ENCODE measurements at places on chromosomes 1 and 21.
A peak's percentile ranks its signal among the peaks of the same experiment; 100 is the strongest.

DNA sequence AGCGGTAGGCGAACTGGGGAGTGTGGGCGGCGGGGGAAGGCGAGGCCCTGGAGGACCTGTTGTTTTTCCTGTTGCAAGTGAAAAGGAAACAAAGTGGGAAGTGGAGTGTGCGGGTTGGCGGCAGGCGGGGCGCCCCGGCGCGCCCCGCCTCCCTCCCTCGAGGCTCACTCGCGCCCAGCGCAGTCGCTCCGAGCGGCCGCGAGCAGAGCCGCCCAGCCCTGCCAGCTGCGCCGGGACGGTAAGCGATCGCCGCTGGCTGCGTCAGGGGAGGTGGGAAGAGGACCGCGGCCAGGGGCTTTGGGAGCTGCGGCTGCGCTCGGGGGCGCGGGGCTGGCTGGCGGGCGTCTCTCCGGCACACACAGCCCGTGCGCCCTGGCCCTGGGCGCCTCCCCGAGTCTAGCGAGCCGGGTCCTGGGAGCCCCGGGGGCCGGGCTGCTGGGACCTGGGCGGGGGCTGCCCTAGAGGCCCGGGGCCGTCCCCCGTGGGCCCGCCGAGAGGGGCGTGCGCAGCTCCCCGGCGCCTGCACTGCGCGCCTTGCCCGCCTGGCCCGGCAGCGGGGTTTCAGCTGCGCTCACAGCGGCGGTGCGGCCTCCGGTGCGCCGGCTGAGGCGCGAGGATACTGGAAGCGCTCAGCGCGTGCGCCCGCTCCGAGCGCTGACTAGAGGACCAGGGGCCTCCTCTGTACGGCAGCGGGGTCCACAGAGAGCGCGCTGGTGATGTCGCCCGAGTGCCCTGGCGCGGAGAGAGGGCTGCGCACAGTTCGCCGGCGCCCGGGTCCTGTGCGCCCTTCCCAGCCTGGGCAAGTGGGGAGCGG lies at the start of gene PIK3CD:
PIK3CD (plus strand) TSS at position 167 of the 814 bp plus-strand sequence. CDS start 58,725 bp downstream, outside the sequence.
- DNase-seq = no peak

GRCh38 chr1:42430286-42431135 lies 25.3 kb downstream of the ZMYND12 start:
- DNase-seq = no peak

DNA sequence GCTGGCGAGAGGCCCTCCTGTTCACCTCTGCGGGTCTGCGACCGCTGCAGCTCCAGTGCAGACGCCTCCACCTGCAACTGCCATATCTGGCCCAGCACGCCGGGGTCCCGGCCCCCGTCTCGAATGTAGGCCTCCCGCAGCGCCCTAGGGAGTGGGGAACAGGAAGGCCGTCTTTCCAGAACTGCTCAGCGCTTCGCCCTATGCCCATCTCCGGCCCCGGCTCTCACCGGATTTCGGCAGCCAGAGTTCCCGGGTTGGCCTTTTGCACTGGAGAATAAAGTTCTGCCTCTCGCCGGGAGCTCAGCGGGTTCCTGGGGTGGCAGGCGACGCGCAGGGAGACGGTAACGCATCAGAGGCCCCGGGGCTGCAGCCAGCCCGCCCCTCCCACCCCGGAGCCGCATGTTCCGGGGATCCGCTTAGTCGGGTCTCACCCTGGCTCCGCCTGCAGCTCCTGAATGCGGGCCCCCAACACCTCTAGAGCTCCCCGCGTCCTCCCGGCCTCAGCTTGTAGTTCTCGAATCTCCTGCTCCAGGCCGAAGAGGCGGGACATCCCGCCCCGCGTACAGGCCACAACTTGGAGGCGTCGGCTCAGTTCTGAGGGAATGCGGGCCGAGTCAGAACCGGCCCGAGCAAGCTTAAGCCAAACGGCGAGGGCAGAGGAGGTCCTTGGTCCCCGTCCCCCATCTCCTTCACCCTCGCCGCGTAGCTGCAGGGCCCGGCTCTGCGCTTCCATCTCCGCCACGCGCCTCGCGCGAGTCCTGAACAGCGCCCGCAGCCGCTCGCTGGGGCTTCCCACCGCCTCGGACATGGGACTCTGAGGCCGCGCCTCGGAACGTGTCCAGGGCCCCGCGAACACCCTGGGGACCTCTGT lies 1.1 kb downstream of the CCDC17 start:
- no peak for DNase-seq

DNA sequence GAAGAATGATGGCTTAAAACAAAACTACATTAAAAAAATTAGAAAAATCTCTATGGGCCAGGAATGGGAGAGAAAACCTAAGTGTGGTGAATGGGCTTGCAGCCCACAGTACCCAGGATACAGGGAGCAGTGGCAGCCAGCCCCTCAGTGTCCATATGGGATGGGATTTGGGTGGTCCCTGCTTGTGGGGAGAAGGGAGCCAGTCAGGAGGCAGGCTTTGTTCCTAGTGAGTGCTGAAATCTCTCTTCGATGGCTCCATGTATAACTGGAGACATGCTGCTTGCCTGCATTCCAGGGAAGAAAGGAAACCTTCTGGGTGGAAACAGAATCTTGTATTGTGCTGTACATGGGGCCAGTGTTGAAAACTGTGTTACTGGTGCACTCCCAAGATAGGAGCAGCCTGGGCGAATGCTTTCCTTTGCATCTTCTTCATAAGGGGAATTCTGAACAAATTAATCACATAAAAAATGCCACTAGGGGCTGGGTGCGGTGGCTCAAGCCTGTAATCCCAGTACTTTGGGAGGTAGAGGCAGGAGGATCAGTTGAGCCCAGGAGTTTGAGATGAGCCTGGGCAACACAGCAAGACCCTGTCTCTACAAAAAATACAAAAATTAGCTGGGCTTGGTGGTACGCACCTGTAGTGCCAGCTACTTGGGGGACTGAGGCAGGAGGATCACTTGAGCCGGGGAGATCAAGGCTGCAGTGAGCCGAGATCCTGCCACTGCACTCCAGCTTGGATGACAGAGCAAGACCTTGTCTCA lies 36.0 kb downstream of the PTPRU start:
- no peak for DNase-seq

DNA sequence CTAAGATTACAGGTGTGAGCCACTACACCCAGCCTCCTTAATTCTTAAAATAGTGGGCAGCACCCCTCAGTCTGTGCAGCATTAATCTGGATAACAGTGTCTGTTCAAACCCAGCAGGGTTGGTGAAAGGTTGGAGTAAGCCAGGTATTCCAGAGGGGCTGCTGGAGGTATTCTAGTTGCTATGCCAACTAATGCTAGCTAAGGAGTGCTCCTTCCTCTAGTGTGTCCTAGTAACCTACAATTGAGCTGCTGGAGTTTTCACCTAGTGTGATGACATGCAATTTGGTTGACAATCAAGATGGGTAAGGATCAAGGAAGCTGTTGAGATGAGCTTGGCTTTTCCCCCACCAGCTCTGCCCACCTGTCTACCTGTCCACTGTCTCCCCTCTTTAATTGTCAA lies 100.2 kb upstream of the IPO9 start:
- no peak for DNase-seq

DNA sequence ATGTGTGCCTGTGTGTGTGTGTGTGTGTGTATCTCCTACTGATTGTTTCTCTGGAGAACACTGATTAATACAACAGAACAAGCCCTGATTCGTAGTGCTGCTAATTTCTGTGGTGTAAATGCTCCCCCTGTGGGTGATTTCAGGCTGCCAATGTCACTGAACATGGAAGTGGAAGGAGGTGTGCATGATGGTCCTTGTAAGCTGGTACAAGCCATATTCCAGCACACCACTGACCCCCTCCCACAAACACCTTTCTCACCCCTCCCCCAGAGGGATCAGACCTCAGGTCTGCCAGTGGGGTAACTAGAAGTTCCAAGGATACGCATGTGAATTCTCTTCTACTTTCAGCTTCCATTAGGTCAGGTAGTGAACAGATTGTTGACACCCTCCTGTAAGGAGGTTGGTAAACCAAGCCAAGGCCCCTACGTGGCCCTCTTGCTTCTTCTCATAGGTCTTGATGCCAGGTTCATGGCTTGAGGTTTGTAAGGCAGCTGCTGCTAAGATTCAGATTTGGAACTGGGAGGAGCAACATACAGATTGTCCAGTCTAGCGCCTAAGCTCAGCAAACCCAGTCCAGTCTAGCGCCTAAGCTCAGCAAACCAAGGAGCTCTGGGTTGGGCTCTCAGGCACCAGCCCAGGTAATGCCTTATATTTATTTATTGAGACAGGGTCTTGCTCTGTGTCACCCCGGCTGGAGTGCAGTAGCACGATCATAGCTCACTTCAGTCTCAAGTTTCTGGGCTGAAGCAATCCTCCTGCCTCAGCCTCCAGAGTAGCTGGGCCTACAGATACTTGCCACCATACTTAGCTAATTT lies 38.7 kb downstream of the DHCR24 start:
- no peak for DNase-seq

DNA sequence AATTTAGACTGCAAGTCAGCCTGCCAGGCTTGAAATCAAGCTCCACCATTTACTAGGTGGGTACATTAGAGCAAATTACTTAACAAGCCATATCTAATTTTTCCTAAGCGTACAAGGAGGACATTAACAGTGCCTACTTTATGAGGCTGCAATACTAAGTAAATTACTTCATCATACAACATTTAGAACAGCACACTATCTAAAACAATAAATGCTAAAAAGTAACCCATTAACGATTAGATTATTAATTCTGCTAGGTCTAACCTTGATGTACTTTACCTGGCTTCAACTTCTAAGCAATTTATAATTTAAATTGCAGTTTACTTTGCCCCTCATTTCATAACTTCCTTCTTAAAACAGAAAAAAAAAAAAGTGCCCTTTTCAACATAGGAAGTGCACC lies 1155.6 kb upstream of the NCAM2 start:
- DNase-seq = no peak

DNA sequence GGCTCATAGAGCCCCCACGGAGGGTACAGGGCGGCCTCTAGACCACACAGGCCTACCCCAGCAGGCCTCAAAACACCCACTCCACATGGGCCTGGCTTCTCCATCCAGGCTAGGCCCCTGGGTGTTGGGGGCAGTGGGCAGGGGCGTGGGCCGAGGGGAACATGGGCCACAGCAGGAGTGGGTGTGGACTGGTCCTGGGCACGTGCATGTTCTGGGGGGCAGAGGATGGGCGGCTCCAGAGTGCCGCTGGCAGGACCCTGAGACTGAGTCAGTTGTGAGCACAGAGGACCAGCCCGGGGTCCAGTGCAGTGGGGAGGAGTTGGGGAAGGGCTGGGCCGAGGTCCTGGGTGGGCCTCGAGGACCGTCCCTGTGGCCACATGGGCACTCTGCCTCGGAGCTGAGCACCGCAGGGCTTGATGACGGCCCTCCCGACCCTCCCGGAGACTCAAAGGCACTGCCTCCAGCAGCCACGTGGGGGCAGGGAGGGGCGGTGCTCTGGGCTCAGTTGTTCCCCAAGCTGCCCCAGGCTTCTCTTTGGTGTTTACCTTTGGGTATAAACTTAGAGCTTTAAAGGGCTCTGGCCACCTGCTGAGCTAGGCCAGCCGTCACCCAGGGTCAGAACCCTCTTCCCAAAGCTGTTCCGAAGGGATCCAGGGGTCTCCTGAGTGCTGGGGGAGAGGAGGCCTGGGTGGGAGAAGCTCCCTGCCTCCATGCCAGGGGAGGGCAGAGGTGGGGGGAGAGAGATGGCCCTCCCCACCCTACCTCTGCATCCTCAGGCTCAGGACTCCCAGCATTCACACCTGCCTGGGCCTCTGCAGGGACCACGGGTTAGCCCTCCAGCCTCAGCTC lies 79.9 kb downstream of the MORN1 start:
- peak; percentile 48 for DNase-seq

- DNase-seq = no peak
These were observed 18.2 kb downstream of the CD34 start for GRCh38 chr1:207892764-207893163.

- DNase-seq = no peak
These were observed at the start of gene HLX for GRCh38 chr1:220879076-220879508. Gene HLX, plus strand, starts transcription at chr1:220879443. Its CDS starts 415 bp downstream, at chr1:220879858.

DNA sequence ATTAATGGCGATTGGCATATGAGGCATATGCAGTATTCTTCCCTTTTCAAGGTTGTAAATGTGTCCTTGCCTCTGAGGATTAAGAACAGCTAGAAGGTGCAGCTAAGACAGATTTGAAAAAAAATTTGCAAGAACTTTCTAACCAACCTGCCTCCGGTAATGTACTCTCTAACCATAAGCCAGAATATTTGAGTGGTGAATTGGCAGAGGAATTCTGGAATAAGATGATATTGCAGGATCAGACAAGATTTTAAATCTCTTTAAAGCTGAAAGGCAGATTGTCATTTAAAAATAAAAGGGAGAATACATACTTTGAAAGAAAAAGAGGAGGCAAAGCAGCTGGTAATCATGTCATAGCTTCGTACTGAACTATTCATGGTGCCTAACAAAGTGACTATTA lies 29.2 kb downstream of the MROH9 start:
- no peak for DNase-seq

DNA sequence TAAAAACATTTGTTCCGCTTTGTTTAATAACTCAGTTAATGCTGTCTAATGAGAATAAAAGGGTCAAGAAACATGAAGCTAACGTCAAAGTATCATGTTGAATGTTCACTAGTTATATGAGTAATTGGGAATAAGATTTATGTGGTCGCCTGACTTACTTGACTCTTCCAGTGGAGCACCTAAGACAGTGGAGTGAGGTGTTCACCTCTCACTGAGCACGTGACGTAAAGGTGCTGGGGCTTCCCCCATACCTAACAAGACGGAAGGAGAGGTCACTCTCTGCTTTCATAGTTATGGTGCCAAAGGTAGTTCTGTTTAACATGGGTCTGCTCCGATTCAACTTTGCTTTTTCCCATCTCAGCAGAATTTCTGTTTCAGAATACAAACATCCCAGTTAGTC lies 686 bp downstream of the KMO start:
- no peak for DNase-seq

DNA sequence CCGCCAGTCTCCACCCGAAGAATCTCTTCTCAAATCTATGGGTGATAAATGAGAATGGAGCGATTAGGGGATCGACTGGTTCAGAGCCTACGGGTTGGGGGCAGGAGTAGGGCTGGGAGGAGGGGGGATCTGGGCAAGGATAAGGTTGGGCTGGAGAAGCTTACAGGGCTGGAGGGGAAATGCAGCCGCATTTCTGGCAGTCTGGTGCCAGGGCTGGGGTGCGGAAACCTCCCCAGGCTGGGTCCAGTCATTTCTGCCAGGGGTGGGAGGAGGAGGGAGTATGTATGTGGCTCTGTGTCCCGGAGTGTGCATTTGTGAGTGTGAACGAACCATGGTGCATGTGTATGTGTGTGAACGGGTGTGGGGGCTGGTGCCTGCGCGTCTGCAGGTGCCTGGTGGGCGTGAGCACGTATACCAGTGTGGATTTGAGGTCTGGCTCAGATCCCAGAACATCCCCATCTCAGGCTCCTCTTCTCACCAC lies 10.2 kb downstream of the C1orf216 start:
- DNase-seq = no peak

Measured in T follicular helper cell (primary cell).